ENCODE measurements at places on chromosomes 16 and 17.

DNA sequence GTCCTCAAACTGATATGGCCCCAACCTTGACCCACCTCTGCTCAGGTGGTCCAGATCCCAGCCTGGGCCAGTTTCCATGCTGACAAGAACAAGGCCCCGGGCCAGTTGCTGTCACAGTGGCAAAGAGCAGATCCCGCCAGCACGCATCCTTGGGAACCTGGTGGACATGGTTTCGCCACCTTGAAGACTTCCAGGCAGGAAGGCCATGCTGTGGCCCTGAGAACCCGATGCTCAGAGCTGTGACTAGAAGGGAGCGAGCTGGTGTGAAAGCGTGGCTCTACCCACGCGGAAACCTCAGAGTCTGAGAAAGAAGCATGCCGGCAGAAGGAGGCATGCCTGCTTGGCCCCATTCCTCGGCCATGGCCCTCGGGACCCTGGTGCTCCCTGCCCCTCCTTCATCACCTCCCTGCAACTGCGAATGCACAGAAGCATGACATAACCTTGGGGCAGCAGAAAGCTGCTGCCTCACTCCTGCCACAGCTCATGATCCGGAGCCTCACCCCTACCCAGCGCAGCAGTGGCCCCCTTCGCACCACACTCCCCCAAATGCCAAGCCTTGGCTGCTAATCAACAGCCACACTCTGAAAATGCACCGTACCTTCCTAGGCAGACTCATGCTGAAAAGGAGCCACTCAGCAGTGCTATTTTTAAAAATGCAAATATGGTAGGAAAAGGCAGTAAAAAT is 33.2 kb downstream of the UBE2O start:
- DNase-seq, result no peak

DNA sequence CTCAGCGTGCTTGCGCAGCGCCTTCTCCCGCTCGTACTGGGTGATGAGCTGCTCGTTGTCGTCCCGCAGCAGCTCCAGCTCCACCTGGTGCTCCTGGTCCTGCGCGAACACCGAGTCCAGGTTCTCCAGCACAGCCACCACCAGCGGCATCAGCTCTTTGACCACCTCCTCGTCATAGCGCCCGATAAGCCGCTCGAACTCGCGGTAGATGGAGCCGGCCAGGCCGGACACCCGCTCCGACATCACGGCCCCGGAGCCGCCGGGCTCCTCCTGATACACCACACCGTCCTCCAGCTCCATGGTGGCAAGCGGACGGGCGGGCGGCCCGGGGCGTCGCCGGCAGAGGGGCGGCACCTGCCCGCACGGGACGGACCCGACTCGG is 320 bp downstream of the SPAG9 start:
- DNase-seq, result peak; percentile 53

DNA sequence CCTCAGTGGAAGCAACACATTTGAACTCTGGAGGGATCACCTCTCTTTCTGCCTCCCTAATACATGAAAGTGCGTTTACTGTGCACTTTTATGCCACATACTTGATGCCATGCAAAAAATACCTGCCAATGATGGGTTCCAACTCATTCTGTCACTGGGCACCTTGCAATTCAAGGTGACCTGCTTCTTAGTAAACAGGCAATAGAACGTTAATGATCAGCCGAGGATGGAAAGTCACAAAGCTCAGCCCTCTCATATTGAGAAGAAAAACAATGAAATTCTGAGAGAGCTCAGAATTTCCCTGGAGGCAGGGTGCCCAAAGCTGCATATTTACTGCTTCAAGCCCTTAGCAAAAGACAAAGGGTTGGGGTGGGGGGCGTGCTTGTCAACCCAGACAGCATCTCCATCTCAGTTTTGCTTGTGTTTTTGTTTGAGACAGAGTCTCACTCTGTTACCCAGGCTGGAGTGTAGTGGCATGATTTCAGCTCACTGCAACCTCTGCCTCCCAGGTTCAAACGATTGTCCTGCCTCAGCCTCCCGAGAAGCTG is 23.2 kb downstream of the LITAF start:
- DNase-seq, result no peak

DNA sequence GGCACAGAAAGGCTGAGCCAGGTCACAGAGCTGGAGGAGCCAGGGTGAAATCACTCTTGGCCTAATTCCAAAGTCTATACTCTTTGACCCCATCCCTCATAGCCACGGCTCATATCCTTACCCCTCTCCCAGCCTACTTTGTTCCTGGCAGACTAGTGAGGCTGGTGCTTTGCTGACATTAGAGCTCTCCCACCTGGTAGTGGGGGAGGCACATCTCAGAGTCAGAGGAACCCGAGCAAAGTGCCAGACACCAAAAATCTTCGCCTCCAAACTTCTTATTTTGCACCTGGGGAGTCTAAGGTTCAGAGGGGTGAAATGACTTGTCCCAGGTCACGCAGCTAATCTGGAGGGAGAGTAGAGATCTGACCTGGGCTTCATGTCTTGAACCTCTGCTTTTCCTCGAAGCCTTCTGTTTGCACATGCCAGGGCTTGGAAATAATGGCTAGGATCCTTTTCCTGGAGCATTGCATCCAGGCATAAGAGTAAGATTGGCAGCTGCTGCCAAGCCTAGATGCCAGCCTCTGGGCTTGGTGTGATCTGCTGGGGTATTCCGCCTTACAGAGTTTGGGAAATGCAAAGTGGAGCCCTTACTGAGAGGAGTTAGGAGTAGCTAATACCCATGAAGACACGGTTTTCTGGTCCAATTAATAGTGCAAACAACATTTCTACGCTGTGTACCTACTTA is 126.9 kb downstream of the SPACA3 start:
- no peak for DNase-seq

- no peak for DNase-seq
Measured at GRCh38 chr16:75660726-75661302, 13.2 kb downstream of the TERF2IP start.

GRCh38 chr16:30904114-30904780 is 7.8 kb downstream of the CTF1 start:
- no peak for DNase-seq

- DNase-seq, result no peak
Measured at GRCh38 chr17:9032583-9032982, 11.3 kb downstream of the NTN1 start.

DNA sequence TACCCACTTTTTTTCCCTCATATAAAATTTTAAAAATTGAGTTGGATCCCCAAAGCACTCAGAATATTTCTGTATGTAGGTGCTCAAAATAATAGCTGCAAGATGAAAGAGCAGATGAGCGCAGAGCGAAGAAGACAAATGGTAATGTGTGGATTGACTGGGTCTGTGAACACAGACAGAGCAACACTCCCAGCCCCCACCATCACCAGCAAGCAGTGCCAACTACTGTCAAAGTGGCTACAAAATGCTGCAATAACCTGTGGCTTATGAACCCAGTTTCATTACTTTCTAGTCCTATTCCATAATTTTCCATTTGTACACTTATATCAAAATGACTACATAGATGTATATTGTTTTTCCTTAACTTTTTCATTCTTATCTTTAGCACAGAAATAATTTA is 137.2 kb downstream of the MYO1D start:
- DNase-seq, result no peak

GRCh38 chr16:17466876-17467275 is 3.9 kb downstream of the XYLT1 start:
- no peak for DNase-seq

DNA sequence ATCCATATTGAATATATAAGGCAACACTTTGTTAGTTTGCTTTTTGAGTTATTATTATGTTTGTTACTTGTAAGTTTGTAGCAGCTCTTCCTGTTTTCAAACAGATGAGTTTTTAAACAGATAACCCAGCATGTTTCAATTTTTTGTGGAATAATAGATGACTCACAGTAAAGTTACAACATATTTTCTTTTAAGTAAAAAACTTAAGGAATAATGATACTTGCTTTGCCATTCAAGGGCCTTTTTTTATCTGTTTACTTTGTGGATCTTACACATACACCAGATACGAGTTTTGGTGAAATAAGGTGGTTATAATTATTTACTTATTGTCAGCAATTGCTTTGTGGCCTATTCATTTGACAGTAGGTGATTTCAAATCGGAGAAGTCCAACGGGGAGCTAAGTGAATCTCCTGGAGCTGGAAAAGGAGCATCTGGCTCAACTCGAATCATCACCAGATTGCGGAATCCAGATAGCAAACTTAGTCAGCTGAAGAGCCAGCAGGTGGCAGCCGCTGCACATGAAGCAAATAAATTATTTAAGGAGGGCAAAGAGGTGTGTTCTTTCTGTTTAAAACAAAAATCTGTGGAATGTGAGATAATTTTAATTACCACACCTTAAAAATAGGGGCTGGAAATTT is 66.3 kb downstream of the BPTF start:
- DNase-seq, result no peak

DNA sequence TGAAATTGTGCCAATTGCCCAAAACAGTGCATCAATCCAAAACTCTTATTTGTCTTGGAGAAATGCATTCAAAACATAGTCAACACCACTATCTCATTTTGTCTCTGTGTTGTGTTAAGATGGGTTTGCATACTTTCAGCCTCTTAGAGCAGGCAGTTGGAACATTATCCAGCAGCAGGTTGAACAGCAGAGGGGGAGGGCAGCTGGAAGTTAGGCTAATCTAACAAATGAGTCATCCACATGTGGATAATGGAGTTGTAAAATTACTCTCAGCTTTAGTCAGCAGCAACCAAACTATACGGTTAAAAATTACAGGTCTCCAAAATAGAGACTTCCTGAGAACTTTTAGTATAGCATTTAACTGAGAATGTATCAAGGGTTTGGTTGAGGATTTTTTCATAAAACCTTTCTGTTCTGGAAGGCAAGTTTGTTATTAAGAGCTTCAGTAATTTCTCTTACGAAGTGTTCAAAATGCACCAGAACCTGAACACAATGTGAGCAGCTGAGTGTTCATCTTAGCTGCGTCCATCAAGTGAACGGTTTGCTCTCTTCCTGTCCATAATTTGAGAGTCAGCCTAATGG is 46.3 kb downstream of the PRKCA start:
- DNase-seq, result no peak

GRCh38 chr17:71636644-71637043 is 484.2 kb upstream of the SOX9 start:
- no peak for DNase-seq

GRCh38 chr17:55037828-55038227 is 69.3 kb downstream of the STXBP4 start:
- DNase-seq, result peak; percentile 14

- DNase-seq, result no peak
Measured at GRCh38 chr17:9202532-9202931, 181.2 kb downstream of the NTN1 start.

DNA sequence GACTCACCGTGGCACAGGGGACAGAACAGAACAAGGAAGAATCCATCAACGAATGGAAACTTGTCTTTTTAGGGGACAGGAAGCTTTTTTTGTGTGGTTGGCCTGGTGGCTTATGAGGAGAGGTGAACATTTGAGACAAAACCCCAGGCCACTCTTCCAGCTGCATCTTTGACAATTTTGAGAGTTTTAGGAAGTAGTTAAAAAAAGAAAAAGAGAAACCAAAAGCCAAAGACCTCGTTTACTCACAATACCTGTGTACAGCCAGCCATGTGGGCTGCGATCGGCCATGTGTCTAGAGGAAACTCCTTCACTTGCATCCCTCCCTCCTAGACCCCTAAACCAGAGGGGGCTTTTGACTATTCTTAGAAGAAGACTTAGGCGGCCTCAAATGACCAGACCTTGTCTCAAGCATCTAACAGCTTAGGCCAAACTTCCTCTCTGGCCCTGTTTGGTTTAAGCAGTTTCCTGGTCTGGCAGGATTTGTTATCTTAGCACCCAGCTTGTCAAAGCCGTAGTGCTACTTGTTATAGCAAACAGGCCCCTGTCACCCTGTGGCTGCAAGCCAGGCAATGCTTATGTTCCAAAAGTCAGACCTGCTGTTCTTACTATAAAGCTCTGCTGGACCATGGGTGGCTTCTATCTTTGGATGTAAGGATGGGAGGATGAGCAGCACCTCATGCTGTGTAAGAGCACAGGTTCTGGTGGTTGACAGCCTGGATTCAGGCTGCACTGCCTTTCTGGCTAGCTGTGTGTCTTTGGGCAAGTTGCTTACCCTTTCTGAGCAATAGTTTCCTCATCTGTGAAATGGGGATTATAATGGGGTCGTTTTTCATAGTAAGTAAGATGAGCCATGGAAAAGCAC is 17.7 kb downstream of the KSR1 start:
- DNase-seq, result peak; percentile 85

DNA sequence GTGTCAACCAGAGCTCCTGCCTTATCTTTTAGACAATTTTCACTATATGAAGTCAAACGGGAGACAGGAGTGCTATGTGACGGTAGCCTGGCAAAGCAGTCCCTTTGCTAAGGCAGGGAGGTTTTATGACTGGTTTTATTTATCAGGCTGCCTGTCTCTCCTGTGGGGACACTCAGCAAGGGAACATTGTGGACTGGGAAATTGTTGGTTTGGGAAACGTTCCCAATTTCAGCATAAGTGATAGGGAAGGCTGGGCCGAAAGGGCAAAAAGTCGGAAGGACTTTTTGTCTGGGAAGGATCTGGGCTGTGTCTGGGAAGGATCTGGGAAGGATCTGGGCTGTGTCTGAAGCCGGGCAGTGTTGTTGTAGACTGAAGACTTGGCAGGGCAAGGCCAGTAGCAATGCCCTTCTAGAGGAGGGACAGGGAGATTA is 211.2 kb downstream of the PARN start:
- DNase-seq, result no peak

- DNase-seq, result no peak
Measured at GRCh38 chr16:35749253-35750141, 2290.1 kb downstream of the TP53TG3F start.

GRCh38 chr16:11576427-11577289 is 10.1 kb downstream of the LITAF start:
- DNase-seq, result no peak

DNA sequence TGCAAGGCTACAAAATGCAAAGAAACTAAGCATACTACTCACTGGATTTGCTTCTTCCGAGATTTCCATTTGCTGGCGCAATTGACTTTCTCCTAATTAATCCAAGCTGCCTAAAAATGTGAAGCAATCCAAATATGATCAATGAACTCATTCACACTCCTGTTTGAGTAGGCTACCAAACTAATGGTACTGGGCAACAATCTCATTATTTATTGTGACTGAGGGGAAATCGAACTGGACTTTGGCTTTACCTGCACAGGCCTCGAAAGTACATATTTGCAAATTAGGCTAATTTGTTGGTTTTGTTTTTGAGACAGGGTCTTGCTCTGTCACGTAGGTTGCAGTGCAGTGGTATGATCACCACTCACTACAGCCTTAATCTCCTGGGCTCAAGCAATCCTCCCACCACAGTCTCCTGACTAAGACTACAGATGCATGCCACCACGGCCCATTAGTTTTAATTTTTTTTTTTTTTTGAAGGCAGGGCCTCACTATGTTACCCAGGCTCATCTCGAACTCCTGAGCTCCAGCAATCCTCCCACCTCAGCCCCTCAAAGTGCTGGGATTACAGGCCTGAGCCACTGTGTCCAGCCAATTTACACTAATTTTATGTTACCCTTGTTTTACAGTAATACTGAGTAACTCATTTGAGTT is 2.6 kb downstream of the ERI2 start:
- DNase-seq, result no peak

GRCh38 chr17:57699751-57700219 is 45.3 kb downstream of the CCDC182 start:
- DNase-seq, result no peak

DNA sequence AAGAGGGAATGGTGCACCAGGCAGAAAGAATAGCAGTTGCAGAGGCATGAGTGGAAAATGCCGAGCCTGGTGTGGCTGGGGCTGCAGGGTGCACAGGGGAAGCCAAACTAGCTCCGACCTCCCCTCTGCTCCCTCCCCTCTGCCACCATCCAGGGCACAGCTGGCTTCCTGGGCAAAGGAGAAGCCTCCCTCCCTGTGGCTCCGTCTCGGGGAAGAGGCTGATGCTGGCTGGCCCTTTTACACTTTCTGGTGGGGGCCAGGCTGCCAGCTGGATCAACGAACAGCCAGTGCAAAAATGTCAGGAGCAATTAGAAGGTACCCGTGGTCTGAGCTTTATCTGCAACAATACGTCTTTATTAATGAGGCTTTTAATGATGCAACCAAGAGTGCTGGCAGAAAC is 37.1 kb upstream of the KCNJ12 start:
- no peak for DNase-seq

Measured in activated naive CD8-positive, alpha-beta T cell treated with anti-CD3 and anti-CD28 coated beads for 36 hours (primary cell).